ENCODE measurements at places on chromosomes 11 and 22. TPM values are rescaled to one million over a fixed set of nuclear protein-coding genes. Genes with fewer than 3 reads are reported as not detected.

Gene OR10A2
- not detected for total RNA-seq

Gene TIGD3
- 0.42 TPM for total RNA-seq

DNA sequence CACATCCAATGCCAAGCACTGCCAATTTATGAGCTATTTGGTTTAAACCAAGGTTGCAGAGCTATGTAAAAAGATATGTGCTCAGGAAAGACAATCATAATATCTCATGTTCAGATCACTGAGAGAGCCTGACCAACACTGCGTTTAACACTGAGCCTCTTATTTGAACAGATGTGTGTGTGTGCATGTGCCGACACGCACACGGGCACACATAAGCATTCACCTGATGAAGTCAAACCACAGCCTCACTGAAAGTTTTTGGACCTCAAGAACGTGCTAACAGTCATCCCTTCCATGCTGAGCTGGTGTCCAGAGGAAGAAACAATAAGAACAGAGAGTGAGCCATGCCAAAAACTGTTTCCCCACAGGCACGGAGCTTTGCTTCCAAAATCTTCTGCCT lies 23.4 kb downstream of the HPS4 start:
- DNase-seq = no peak

DNA sequence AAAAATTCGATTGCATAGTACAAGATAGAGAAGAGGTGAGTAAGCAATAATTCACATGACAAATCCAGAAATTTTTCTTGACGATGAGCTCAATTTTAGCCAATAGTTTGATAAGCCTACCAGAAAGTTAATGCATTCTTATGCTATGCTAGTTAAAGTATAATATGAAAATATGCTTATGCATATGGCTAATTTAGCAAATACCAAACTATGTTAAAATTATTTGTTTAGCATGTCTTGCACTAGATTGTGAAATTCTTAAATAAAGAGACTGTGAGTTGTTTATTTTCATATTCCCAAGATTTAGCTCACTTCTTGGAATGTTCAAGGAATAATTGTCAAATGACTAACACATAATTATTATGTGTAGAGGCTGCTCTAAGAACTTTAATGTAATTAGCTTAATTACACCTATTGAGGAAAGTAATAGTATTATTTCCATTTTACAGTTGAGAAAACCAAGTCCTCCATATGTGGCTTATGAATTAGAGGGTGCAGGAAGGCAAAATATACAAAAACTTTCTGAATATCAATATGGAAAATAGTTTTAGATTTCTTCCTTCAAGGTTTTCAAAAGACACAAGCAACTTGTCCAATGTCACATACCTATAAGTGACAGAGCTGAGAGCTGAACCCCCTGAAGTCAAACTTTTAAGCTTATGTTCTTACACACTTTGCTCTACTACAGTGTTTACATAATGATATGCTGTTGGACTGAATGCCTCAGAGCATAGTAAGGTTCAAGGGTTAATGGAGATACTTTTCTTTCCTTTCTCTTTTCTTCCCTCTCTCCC lies 45.9 kb upstream of the ARHGAP20 start:
- DNase-seq = no peak

Gene RIMBP3B
- 0.12 TPM for total RNA-seq

Gene C11orf21
- total RNA-seq = 0.11 TPM

GRCh38 chr11:35617687-35618496 lies at the start of gene FJX1:
Gene FJX1 (plus strand): TSS chr11:35618460. CDS start chr11:35618637, 177 bp downstream.
- DNase-seq = peak; percentile 87

Gene ZNF214
- total RNA-seq = 1.8 TPM

- DNase-seq = no peak
Observed at GRCh38 chr11:86658534-86658933, 13.9 kb downstream of the ME3 start.

Data from Daoy (cell line).